ENCODE measurements at places on chromosomes 11 and 22.

DNA sequence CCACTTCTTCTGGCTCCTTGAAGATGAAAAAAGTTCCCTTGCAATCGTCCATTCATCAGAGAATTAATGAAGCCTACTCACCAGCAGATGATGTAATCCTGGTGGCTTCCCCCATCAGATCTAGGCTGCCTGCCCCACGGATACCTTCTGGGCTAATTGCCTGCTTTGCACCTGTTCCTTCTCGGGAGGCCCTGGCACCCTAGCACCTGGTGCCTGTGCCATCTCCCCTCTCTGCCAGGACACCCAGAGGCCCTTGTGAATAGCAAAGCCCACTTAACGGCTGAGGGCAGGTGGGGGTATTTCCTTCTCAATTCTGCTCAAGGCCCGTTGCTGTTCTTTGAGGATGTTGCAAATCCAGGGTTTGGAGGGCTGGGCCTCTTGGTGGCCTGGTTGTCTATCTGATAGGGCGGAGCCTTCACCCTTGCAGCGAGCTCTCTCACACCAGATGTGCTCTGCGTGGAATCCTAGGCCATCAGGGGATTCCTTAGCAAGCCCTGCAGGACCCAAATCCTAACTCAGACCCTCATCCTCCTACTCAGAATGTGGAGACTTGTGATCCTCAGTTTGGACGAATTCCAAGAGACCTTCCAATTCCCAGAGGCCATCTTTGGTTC, at the start of gene LMO2:
LMO2 (minus strand) TSS at position 363 of the 614 bp plus-strand sequence. CDS start 22,360 bp downstream, outside the sequence.
- no peak for DNase-seq

GRCh38 chr11:78078218-78079167, 1.2 kb downstream of the NDUFC2 start:
- DNase-seq, result no peak

GRCh38 chr11:79116600-79116999, 324.2 kb downstream of the TENM4 start:
- no peak for DNase-seq

GRCh38 chr11:69298267-69299022, 4.5 kb downstream of the MYEOV start:
- no peak for DNase-seq

DNA sequence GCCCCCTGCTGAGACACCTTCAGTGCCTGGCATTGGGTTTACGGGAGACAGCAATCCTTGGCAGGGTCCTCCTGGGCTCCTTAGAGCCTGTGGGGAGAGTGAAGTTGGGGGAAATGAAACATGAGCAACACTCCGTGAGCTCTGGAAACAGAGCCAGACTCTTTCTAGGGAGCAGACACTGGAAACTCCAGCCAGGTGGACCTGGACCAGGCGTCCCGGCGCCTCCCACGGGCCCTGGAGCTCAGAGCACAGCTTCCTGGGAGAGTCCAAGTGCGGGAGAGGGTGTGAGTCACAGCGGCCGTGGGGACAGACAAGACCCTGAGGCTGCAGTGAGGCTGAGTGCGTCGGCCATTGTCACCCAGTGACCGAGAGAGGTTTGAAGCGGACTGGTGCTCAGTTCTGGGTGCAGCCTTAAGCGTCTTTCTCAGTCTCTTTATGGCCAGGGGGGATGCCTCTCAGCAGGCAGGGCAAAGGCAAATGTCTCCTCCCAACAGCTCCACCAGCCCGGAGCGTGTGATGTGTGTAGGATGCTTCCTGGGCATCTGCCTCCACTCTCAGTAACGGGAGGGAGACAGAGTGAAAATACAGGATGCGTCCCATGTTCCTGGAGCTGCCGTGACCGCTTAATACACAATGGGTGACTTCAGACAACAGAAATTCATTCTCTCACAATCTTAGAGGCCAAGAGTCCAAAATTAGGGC, 399.2 kb downstream of the SHANK2 start:
- no peak for DNase-seq

- DNase-seq, result peak; percentile 50
Measured at GRCh38 chr22:18110194-18110953, at the start of gene TUBA8. TUBA8 (plus strand) TSS chr22:18110809; CDS start chr22:18110866, 57 bp downstream.

DNA sequence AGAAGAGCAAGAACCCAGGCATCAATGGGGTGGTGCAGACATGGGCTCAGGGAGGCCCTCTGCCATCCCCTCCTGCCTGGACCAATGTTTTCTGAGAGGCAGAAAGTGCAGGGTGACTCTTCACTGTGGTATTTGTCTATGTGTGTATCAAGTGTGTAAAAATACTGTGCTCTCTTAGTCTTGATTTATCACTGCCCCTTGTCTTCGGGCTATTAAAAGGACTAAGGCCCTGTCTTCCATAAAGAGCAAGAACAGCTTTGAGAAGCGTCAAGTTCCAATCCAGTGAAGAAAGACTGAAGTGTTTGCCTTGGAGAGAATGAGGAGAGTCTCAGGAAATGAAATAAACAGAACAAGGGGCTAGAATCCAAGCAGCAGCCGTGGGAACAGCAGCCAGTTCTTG, 14.4 kb downstream of the PRSS23 start:
- DNase-seq, result no peak

GRCh38 chr11:33881651-33882503, 10.0 kb downstream of the LMO2 start:
- no peak for DNase-seq

DNA sequence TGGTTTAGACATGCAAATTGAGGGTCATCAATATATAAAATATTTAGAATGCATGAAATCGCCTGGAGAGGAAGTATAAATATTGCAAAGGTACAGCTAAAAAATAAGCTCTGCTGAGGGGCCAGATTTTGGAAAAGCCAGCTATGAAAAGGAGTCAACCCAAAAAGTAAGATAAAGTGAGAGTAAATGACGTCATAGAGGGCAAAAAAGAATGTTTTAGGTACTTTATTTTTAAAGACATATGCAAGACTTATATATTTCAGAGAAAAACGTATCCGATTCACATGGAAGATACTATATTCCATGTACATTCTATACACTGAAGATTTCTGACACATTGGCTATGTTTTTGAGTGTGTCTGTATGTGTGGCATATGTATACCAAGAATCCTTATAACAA, 13.6 kb downstream of the GRM5 start:
- DNase-seq, result no peak

DNA sequence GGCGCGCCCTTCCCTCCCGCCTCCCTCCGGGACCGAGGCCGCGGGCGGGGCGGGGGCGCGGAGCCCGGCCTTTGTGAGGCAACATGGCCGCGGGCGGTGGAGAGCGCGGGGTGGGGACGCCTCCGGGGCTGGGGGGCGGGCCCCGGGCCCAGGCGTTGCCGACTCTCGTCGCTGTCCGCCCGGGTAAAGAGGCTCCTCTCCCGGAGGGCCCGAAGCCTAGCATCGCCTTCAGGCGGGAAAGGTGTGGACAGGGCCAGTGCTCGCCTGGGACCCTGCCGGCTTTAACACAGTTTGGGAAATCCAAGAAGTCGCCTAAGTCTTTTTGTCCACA, 369 bp downstream of the DGCR8 start:
- peak; percentile 69 for DNase-seq

DNA sequence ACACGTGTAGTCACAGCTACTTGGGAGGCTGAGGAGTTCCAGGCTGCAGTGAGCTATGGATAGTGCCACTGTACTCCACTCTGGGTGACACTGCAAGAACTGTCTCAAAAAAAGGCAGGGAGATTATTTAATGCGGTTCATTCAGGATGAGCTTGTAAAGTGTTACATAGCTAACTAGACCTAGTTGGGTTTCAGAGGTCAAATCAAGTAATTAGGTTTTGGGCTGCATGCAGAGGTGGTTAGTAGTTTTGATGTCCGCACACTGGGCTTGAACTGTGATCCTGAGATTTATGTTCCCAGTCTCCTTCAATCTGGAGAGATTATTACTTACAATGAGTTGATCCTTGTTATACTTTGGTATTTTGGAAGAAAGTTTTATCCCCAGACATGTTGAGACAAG, 2.1 kb upstream of the RBM4 start:
- no peak for DNase-seq

GRCh38 chr11:64120951-64121569, 44.9 kb downstream of the MACROD1 start:
- no peak for DNase-seq

DNA sequence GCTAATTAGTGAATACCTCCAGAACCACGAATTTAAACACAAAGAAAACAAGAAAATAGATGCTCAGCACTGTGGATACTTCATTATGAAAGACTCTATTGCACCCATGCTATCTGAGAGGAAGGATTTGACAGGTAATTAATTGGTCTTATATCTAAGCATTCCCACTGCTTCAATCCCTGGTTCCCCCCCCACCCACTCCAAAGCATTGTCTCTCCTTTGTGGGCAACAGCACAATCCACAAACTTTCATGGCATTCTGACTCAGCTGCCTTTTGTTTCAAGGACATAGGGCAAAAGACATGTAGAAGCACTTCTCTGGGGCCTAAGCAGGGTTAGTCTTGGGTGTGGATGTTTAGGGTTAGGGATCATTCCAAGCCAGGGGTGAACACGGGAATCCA, 551.4 kb downstream of the BUD13 start:
- no peak for DNase-seq

DNA sequence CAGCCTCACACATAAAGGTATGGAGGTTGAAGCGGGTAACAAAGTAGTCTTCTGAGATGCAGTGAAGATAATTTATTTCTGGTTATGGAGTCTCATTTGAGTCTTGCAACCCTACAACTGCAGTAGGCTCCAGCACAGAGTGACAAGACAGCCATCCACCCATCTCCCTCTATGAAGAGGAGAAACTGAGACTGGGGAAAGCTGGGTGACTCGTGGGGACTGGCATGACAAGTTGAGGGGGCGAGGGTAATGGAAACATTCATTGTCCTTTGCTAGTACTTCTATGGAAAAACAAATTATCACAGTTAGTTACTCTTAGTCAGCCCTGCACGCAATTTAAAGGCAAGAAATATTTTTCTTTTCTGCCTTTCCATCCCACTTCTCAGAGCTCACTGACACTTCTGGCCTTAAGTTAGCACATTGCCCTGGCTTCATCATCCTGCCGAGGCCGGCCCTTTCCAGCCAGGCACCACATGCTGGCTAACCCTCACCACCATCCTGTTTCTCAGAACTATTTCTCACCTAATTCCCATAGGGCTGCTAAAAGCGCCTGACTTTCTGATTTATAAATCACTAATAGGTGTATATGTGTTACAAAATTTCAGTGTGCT, 361.1 kb downstream of the ETS1 start:
- DNase-seq, result no peak

DNA sequence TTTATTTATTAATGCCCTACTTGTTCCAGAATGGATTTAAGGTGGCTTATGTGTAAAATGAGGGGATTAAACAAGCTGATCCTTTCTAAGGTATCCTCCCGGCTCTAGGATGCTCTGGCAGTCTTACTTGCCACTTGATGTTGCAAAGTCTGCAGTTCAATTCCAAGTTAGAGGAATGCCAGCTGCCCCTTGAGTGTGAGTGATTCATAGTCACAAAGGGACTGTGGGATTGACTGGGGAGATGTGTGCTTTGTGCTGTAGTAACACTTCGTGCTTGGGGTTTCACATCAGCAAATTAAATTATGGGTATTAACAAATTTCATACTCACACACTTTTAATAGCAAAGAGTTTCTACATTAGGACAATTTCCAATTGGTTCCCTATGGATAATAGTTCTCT, 550.8 kb upstream of the CADM1 start:
- DNase-seq, result no peak

- DNase-seq, result no peak
Measured at GRCh38 chr11:125532668-125533067, 36.6 kb upstream of the FEZ1 start.

GRCh38 chr11:126703662-126704061, 296.9 kb downstream of the KIRREL3 start:
- no peak for DNase-seq

DNA sequence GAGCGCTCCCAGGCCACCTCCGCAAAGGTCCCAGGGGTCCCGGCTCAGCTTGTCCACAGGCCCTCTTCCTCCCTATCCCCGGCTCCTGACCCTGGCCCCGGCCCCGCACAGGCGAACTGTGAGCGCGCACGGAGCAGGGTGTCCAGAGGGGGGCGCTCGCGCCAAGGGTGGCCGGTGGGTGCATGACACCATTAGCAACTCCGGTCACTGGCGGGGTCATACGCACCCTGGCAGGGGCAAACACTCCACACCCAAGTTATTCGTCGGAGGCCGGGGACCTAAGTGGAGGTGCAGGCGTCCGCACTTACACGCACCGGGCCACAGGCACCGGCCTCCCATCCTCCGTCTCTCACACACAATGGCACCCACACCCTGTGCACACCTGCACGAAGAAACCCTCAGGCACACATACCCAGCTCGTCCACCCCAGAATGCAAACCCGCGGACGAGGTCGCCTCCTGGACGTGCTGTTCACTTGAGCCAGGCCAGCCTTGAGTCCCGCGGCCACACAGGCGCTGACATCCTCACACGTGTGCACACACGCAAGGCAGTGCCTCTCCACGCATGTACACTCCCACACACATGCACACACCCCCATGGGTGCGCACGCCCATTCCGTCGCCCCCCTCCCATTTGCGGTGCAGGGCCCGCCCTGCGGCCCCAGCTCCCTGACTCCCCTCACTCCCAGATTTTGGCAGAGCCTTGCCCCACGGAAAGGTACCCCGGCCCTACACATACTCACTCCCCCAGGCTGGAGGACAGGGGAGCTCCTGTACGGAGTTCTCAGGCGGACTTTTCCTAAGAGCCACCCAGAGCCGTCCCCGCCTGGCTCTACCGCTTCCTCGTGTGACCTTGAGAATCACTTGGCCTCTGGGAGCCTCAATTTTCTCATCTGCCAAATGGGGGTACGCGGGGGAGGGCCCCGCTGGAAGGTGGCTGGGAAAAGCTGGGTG, at the start of gene RASGRP2:
RASGRP2 (minus strand) TSS at position 552 of the 953 bp plus-strand sequence. CDS start 1,276 bp downstream, outside the sequence.
- peak; percentile 77 for DNase-seq

DNA sequence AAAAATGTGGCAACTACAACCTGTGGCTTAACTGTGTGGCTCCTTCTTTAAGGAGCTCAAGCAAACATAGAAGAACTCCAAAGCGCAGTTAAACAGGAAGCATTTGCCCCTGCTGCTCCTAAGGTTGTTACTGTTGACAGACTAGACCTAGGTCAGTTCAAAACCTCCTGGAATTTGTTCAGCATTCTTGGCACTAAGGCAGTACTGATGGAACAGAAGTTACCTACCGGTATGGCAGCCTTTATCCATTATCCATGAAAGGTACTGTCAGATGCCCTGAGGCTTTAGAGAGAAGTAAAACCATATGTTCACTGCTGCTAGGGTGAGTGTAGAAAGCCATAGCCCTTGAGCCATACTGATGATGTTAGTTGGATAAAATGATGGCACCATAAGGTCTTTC, 916.5 kb upstream of the FAT3 start:
- DNase-seq, result no peak

- no peak for DNase-seq
Measured at GRCh38 chr11:122709039-122709760, 53.7 kb downstream of the UBASH3B start.

GRCh38 chr11:69841859-69842698, 22.9 kb upstream of the FGF3 start:
- no peak for DNase-seq

DNA sequence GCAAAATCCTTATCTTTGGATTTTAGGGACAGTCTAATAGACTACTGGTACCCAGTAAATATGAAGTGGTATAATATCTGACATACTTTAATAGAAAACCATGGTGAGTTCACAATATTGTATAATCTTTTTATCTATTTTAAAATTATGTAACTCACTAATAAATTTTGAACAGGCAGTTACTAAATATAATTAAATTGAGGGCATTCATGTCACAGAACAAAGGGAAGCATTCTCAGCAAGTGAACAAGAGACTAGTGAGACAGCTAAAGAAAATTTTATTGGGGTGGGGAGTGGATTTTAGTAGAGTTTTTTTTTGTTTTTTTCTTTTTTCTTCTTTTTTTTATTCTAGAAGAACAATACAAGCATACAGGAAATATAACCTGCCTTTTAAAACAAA, 55.0 kb downstream of the DNAJC24 start:
- no peak for DNase-seq
